B cell (primary cell): ENCODE measurements at places on chromosomes 3 and 15. TPM values are rescaled to one million over a fixed set of nuclear protein-coding genes. Genes with fewer than 3 reads are reported as not detected.

C2CD4A gene
- total RNA-seq = not detected in 2 replicates

SST gene
- not detected in 2 replicates for total RNA-seq

CEP97 gene
- total RNA-seq = 15.0 and 15.4 TPM in 2 replicates

SLC24A5 gene
- total RNA-seq = not detected in 2 replicates

PLOD2 gene
- not detected in 2 replicates for total RNA-seq

SLC28A1 gene
- not detected in 2 replicates for total RNA-seq

ROBO2 gene
- not detected in 2 replicates for total RNA-seq

CLEC3B gene
- 0.34 TPM in 1 of 2 replicates, not detected in the other for total RNA-seq

LRRC34 gene
- total RNA-seq = 7.1 and 11.8 TPM in 2 replicates

BSN gene
- 0.20 and 0.24 TPM in 2 replicates for total RNA-seq

SUCLG2 gene
- 35.8 and 38.4 TPM in 2 replicates for total RNA-seq

BCL2A1 gene
- 32.9 and 33.8 TPM in 2 replicates for total RNA-seq

NME9 gene
- total RNA-seq = not detected in 2 replicates

CCR8 gene
- total RNA-seq = not detected in 2 replicates

CCDC39 gene
- total RNA-seq = not detected in 2 replicates

CAND2 gene
- total RNA-seq = 1.00 and 1.9 TPM in 2 replicates

ARHGEF26 gene
- not detected in 2 replicates for total RNA-seq
